Epithelial cell of alveolus of lung (primary cell): ENCODE measurements at places on chromosomes 2 and 18. TPM values are rescaled to one million over a fixed set of nuclear protein-coding genes. Genes with fewer than 3 reads are reported as not detected.

ARHGEF33 gene
- total RNA-seq = under 0.01 and 1.4 TPM in 2 replicates

AQP12A gene
- not detected in 2 replicates for total RNA-seq

MARCO gene
- not detected in 2 replicates for total RNA-seq

POTEC gene
- total RNA-seq = not detected in 2 replicates

SPTBN1 gene
- total RNA-seq = 106 and 180 TPM in 2 replicates

KANSL1L gene
- total RNA-seq = 6.3 and 13.6 TPM in 2 replicates

KIF1A gene
- 2.7 TPM in 1 of 2 replicates, not detected in the other for total RNA-seq

VIT gene
- 0.39 TPM in 1 of 2 replicates, not detected in the other for total RNA-seq

RGPD3 gene
- total RNA-seq = under 0.01 and 0.13 TPM in 2 replicates

ZNF407 gene
- total RNA-seq = 5.2 and 6.5 TPM in 2 replicates

ZFP36L2 gene
- total RNA-seq = 14.9 and 74.1 TPM in 2 replicates

DSG1 gene
- total RNA-seq = not detected in 2 replicates

DTNA gene
- total RNA-seq = 6.6 and 10.2 TPM in 2 replicates

RTTN gene
- 8.9 and 12.4 TPM in 2 replicates for total RNA-seq

FAM110C gene
- under 0.01 and 0.16 TPM in 2 replicates for total RNA-seq

DUSP19 gene
- 1.4 and 3.3 TPM in 2 replicates for total RNA-seq

SCN9A gene
- total RNA-seq = 1.0 and 15.6 TPM in 2 replicates

IL36G gene
- not detected in 2 replicates for total RNA-seq

LRRTM1 gene
- total RNA-seq = not detected in 2 replicates

MAP3K19 gene
- total RNA-seq = not detected in 2 replicates

FOXD4L1 gene
- total RNA-seq = under 0.01 and 0.16 TPM in 2 replicates

SERPINB3 gene
- under 0.01 TPM in 1 of 2 replicates, not detected in the other for total RNA-seq

ASB18 gene
- not detected in 2 replicates for total RNA-seq

ACMSD gene
- not detected in 2 replicates for total RNA-seq

GREB1 gene
- total RNA-seq = 0.13 and 1.4 TPM in 2 replicates

SLC30A3 gene
- total RNA-seq = not detected in 2 replicates

ADGRF3 gene
- total RNA-seq = not detected in 2 replicates

TDRD15 gene
- total RNA-seq = not detected in 2 replicates

DSG2 gene
- 13.7 and 28.7 TPM in 2 replicates for total RNA-seq

SPHKAP gene
- 0.08 and 0.26 TPM in 2 replicates for total RNA-seq

SP110 gene
- 8.1 and 10.5 TPM in 2 replicates for total RNA-seq

TM4SF20 gene
- total RNA-seq = not detected in 2 replicates

ABCB11 gene
- total RNA-seq = not detected in 2 replicates

SCYGR3 gene
- not detected in 2 replicates for total RNA-seq

GNAL gene
- total RNA-seq = 0.26 and 1.8 TPM in 2 replicates

ERFE gene
- total RNA-seq = 2.4 and 9.1 TPM in 2 replicates

FBXO15 gene
- 0.91 TPM in 1 of 2 replicates, not detected in the other for total RNA-seq

DNER gene
- 1.2 and 4.8 TPM in 2 replicates for total RNA-seq

CFAP65 gene
- total RNA-seq = not detected in 2 replicates

TRIM43B gene
- not detected in 2 replicates for total RNA-seq

CXCR1 gene
- total RNA-seq = not detected in 2 replicates

IL1RL1 gene
- total RNA-seq = 2.1 and 108 TPM in 2 replicates

CENPA gene
- total RNA-seq = 7.7 and 18.0 TPM in 2 replicates

GPR55 gene
- not detected in 2 replicates for total RNA-seq

SKA1 gene
- total RNA-seq = 3.7 and 15.9 TPM in 2 replicates

ALPG gene
- not detected in 2 replicates for total RNA-seq

SOX11 gene
- total RNA-seq = 9.6 and 21.8 TPM in 2 replicates

CHN1 gene
- total RNA-seq = 43.0 and 80.9 TPM in 2 replicates

SLC4A3 gene
- 3.8 and 4.0 TPM in 2 replicates for total RNA-seq

MTA3 gene
- 16.4 and 27.5 TPM in 2 replicates for total RNA-seq

MC5R gene
- total RNA-seq = not detected in 2 replicates

EXOC6B gene
- total RNA-seq = 14.3 and 15.1 TPM in 2 replicates

CCL20 gene
- total RNA-seq = 0.88 and 14.0 TPM in 2 replicates

ERMN gene
- total RNA-seq = not detected in 2 replicates

TBR1 gene
- total RNA-seq = under 0.01 and 0.32 TPM in 2 replicates

CNDP1 gene
- total RNA-seq = not detected in 2 replicates

KDM3A gene
- total RNA-seq = 11.6 and 33.5 TPM in 2 replicates

IL1F10 gene
- total RNA-seq = not detected in 2 replicates

UGT1A5 gene
- not detected in 2 replicates for total RNA-seq
